ENCODE measurements at places on chromosomes 2 and 18. TPM values are rescaled to one million over a fixed set of nuclear protein-coding genes. Genes with fewer than 3 reads are reported as not detected.

DNA sequence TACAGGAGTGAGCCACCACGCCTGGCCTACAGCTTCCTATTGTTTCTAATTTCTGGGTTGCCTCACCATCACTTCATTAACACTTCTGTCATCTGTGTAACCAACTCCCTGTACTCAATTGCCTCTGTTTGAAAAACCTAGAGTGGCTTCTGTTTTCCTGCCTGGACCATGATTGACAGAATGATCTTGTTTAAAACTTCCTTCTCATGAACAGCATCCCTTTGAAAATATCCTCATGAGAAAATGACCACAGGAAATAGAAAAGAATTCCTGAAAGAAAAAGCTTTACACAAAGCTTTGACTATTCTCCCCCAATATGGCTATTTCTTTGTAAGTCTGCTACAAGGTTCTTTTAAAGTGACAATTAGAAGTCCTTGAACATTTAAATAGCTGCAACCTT lies 672.3 kb downstream of the ARHGAP15 start:
- no peak for DNase-seq

- DNase-seq = peak; percentile 39
Observed at GRCh38 chr2:217863883-217864282, 138.9 kb downstream of the TNS1 start.

Gene IL1B
- polyA plus RNA-seq = 1.2 TPM

GRCh38 chr2:239208465-239209180 lies 192.2 kb downstream of the HDAC4 start:
- no peak for DNase-seq

DNA sequence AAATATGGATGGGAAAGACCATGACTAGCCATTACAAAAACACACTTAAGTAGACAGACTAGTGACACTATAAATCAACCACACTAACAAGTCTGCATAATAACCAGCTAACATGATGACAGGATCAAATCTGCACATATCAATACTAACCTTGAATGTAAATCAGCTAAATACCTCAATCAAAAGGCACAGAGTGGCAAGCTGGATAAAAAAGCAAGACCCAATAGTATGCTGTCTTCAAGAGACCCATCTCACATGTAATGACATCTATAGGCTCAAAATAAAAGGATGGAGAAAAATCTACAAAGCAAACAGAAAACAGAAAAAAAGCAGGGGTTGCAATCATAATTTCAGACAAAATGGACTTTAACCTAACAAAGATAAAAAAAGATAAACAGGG lies 16.3 kb downstream of the PFN4 start:
- no peak for DNase-seq

Gene HTR2B
- polyA plus RNA-seq = 6.6 TPM

Gene MAL
- 0.49 TPM for polyA plus RNA-seq

- no peak for DNase-seq
Observed at GRCh38 chr2:148875387-148876051, 492 bp downstream of the KIF5C start.

Gene ALPI
- polyA plus RNA-seq = 19.9 TPM

- DNase-seq = no peak
Observed at GRCh38 chr2:109395494-109396201, 218.1 kb downstream of the SEPTIN10 start.

GRCh38 chr2:159946326-159946999 lies 116.0 kb downstream of the PLA2R1 start:
- DNase-seq = no peak

Gene NFATC1
- 7.2 TPM for polyA plus RNA-seq

DNA sequence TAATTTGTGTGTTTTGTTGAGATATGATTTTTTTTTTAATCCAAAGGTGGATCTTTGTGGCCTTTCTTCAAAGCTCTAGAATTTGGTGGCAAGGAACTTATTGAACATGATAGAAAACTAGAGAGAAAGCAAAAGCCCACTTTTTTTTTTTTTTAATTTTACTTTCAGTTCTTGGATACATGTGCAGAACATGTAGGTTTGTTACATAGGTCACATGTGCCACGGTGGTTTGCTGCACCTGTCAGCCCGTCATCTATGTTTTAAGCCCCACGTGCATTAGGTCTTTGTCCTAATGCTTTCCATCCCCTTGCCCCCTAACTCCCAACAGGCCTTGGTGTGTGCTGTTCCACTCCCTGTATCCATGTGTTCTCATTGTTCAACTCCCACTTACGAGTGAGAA lies 135.9 kb downstream of the RHBDD1 start:
- DNase-seq = no peak

Gene SPATA3
- polyA plus RNA-seq = not detected

DNA sequence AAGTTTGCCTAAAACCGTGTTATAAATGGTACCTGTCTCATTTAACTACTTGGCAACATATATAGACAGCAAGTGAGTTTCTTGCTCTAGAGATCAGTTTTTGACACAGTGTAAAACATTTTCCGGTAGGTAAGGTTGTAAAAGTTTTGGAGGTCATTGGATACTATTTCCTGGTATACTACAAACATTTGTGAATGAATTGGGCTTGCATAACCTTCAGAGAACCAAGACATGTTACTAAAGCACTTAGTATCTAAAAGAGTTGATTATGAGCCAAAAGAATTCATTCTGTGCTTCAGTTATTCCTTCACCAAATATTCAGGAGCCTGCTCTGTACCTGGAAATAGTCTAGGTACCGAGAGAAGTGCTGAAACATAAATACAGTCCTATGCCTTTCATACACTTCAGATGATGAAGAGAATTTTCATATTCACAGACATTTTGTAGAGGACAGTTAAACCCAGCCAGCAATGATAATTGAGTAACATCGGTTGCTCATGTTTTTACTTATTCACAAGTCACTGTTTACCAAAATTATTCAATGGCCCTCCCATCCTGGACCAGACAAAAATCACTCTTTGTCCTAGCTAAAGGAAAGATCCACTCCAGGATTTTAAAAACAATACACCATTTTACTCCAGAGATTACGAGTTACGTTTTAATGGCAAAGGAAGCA lies 319.4 kb upstream of the RBMS1 start:
- no peak for DNase-seq

DNA sequence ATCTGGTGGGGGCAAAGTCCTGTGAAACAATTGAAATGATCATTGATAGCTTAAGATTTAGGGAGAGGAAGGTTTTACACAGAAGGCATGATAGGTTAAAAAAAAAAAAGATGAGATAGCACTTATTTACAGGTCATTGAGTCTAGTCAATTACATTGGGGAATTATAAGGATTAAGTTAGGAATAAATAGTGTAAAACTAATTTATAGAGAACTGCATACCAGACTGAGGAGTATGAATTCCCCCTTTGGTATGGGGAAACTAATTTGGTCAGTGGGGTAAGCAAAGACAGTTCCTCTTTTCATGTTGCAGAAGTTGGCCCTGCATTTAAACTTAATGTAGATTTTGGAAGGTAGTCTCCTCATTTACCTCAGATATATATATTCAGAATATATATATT lies 10.8 kb downstream of the GLS start:
- no peak for DNase-seq

DNA sequence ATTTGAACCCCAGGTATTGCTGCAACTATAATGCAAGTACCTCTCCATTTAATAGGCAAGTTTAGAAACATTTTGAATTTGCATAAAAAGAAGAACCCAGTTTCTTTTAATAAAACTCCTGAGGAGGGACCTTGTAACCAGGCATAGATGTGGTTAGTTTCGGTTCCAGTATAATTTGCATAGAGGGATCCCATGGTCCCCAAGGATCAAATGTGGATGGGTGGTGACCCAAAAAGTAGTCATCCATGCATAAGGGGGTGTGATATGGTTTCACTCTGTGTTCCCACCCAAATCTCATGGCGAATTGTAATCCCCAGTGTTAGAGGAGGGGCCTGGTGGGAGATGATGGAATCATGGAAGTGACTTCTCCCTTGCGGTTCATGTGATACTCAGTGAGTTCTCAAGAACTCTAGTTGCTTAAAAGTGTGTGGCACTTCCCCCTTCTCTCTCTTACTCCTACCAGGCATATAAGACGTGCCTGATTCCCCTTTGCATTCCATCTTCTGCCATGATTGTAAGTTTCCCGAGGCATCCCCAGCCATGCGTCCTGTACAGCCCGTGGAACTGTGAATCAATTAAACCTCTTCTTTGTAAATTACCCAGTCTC lies 40.2 kb upstream of the SKA1 start:
- DNase-seq = no peak

- no peak for DNase-seq
Observed at GRCh38 chr2:225502971-225503370, 103.5 kb downstream of the NYAP2 start.

DNA sequence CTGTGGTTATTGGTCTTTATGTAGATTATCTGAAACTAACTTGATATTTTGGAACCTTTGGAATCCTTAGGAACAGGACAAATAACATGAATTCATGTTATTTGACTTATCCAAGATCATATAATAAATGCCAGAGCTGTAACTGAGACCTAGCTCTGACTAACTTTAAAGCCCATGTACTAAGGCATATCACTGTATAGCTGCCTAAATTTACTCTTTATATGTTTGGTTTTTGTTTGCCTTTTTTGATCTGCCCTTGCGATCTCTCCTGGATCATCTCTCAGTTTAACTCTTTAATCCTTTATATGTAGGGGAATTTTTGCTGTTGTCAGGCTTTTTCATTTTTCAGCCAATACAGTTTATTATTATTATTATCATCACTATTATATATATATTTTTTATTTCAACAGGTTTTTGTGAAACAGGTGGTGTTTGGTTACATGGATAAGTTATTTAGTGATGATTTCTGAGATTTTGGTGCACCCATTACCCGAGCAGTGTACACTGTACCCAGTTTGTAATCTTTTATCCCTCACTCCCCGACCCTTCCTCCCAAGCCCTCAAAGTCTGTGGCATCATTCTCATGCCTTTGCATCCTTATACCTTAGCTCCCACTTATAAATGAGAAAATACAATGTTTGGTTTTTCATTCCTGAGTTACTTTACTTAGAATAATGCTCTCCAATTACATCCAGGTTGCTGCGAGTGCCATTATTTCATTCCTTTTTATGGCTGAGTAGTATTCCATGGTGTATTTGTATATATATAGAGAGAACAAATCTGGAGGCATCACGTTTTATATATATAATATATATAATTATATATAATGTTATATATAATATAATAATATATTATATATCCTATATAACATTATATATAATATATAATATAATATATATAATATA lies 48.9 kb downstream of the APLF start:
- DNase-seq = no peak

DNA sequence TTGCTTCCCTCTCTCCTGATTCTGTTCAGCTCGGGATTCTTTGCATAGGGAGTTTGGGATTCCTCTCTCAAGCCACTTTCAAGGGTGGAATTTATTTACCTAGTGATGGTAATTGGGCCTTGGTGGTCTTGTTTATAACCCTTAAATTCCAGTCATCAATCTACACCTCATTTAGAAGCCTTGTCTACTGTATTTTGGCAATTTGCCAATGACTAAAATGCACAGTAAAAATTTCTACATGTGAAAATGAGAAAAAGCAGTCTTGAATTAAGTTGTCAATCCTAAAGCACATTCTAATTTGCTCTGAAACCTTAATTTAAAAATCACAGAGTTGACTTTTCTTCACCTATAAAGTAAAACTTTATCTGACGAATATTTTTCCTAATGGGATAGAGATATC lies 749.2 kb upstream of the CRIM1 start:
- DNase-seq = no peak

Gene ZBTB7C
- 0.69 TPM for polyA plus RNA-seq

GRCh38 chr18:30134020-30134419 lies 908.5 kb downstream of the DSC3 start:
- DNase-seq = no peak

Gene MOGAT1
- polyA plus RNA-seq = not detected

GRCh38 chr2:60880643-60881046 lies 729 bp upstream of the REL start:
- no peak for DNase-seq

GRCh38 chr18:49345931-49346696 lies 114.3 kb downstream of the DYM start:
- DNase-seq = no peak

Gene LIMS4
- polyA plus RNA-seq = 17.3 TPM

- DNase-seq = no peak
Observed at GRCh38 chr2:172251231-172251630, 148.5 kb upstream of the DLX2 start.

GRCh38 chr18:28167835-28168349 lies 9.0 kb downstream of the CDH2 start:
- no peak for DNase-seq

DNA sequence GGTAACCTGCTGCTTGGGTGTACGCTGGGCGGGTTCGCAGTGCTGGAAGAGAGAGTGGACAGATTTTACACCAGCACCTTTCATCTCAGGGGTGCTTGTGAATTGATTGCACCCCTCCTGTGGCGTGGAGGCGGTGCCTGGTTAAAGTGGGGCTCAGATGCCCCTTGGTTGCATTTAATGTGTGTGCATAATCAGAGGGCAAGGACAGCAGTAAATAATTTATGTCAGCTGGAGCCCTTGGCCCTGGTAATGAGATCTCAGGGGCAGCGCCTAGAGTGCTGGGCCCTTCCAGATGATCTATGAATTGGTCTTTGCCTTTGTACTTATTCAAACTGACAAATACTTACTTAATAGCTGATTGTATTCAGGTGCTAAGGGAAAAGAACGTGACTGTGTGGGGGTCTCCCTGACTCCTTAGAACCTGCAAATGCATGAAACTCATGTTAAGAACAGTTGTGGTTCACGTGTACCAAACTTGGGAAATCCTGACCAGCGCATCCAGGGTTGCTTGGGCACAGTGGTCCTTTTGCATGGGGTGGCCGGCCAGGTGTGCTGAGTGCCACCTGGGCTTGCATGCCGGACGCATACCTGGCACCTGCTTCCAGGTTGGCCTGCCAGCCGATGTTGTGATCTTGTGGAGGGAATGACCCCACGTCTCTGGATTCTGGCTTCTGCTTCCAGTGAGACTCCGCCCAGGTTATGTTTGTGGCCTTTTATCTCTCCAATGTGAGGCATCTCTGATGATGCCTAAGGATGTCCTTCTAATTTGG lies 118.5 kb downstream of the AGAP1 start:
- DNase-seq = no peak

Gene FTCDNL1
- polyA plus RNA-seq = not detected

DNA sequence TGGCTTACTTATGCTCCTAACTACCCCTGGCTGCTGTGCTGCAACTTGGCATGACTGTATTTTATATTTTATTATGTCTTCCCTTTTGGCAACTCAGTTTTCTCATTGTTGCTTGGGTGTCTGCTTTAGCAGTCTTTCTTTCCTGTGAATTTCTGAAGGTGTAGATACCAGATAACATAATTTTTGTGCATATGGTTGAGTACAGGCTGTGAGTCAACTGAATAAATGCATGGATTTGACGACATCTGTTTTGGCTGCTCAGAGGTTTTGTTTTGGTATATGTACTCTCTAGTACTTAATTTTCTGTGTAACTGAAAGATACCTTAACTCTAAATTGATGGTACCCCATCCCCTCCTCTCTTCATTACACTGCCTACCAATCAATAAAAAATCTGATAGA lies 303.1 kb downstream of the PTPRM start:
- no peak for DNase-seq

Gene PCARE
- 0.13 TPM for polyA plus RNA-seq

Gene KIF5C
- polyA plus RNA-seq = 1.5 TPM
